ENCODE measurements at places on chromosomes 6 and 20.

GRCh38 chr6:159084493-159085091, 39.8 kb upstream of the TAGAP start:
- no peak for DNase-seq

DNA sequence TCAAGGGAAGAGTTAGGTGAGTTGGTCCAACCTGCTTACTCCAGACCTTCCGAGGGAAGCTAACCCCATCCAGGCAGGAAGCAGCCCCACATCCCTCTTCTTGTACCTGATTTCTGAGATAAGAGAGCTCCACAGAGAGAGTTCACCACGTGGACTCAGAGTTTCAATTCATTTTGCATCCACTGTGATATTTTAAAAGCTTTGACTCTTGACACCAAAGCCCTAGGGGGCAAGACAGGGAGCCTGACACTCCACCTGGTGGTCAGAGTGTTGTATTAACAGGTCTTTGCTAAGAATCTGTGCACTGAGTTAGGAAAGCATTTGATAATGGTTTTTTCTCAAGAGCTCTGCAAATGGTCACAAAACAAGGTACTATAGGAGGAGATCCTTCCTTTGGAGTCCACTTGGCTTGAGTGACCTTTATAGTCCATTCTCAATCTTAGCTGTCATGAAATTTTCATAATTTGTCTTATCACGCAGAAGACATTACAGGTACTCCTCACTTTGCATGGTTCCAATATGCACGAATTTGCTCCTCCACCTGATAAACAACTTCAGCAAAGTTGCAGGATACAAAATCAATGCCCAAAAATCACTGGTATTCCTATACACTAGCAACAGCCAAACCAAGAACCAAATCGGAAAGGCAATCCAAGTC, 56.2 kb upstream of the RIPOR2 start:
- DNase-seq: peak; percentile 64

DNA sequence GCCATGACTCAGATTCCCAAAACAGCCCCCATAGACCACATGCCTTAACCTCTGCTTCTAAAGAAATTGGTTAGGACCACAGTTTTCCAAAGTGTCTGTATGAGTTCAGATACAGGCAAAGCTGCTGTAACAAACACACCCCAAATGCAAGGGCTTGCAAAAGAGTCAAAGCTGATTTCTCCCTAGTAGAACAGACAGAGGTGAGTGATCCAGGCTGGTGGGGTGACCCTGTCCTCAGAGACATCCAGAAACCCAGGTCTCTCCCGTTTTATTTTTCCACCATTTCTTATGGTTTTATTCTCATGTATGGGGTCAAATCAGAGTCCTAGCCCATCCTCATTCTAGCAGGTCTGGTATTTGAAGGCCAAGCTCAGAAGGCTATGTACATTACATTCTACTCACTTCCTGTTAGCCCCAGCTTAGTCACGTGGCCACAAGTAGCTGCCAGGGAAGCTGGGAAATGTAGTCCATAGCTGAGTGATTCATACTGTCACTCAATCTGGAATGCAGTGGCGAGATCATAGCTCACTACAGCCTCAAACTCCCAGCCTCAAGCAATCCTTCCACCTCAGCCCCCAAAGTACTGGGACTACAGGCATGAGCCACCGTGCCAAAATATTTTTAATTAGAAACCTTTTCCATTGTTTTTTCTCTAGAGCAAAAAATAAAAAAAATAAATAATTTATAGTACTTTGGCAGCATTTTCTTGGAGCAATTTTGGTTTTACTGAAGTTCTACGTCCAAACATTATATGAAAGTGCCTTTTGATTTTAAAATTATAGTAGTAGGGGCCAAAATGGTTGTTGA, 175.2 kb downstream of the ZMYND8 start:
- DNase-seq: no peak

- no peak for DNase-seq
Measured at GRCh38 chr20:36434383-36434782, 106.9 kb upstream of the MYL9 start.

DNA sequence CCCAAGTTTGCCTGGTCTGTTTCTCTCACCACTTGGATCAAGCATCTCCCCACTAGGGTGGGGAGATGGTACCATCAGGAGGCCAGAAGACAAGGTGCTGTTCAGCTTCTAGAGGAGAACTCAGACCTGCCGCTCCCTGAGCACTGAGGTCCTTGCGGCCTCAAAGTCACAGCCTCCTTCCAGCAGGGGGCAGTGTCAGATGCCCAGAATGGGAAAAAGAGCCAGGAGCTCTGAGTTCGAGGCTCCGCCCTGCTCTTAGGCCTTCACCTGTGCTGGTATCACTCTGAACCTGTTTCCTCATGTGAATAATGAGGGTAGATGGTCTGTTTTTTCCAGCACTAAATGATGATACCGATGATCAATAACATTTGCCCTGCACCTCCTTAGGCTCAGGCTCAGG, 68.7 kb downstream of the TOX2 start:
- DNase-seq: no peak

DNA sequence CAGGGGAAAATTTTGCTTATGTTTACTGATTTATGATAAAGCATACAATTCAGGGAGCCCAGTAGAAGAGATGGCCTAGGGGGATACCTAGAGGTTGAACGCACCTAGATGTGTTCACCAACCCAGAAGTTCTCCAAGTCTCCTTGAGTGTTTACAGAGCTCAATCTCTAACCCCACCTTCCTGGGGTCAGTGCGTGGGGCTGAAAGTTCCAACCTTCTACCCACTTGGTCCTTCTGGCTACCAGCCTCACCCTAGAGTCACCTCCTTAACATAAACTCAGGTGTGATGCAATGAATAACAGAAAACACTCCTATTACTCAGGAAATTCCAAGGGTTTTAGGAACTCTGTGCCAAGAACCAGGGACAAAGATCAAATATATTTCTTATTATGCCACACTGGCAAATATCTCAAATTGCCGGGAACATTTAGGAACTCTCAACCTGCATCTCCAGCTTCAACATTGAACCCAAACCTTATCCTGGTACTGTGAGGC, 26.4 kb downstream of the AFG1L start:
- no peak for DNase-seq

- DNase-seq: no peak
Measured at GRCh38 chr6:156787569-156788492, 10.7 kb downstream of the ARID1B start.

- DNase-seq: no peak
Measured at GRCh38 chr6:17454316-17455005, 61.1 kb downstream of the CAP2 start.

DNA sequence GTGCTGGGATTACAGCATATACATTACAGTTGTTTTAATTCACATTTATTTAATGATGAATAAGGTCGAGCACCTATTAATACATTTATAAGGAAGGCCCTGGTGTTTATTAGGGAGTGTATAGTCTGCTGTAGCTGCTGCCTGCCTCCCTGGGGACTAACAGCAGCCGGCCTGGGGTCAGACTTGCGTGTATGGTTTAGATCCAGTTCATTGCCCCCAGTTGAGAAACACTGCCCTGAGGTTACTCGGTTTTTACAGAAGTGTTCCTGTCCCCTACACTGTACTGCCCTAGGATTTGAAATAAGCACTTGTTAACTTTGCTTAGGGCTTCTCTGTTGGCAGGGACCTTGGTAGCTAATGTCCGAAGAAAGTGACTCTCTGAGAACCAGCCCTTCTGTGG, 4.0 kb downstream of the TTPAL start:
- no peak for DNase-seq

GRCh38 chr20:12773936-12774335, 234.8 kb upstream of the SPTLC3 start:
- no peak for DNase-seq

DNA sequence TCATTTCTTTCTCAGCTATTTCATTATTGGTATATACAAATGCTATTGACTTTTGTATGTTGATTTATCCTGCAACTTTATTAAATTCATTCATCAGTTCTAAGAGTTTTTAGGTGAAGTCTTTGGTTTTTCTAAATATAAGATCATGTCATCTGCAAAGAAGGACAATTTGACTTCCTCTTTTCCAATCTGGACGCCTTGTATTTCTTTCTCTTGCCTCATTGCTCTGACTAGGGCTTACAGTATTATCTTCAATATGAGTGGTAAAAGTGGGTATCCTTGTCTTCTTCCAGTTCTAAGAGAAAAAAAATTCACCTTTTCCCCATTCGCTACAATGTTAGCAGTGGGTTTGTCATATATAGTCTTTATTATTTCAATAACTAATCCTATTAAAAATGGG, 38.0 kb downstream of the KIF16B start:
- DNase-seq: no peak

GRCh38 chr6:116217069-116217468, 36.8 kb downstream of the TSPYL4 start:
- DNase-seq: no peak
